ENCODE measurements at places on chromosomes 16 and 17.

DNA sequence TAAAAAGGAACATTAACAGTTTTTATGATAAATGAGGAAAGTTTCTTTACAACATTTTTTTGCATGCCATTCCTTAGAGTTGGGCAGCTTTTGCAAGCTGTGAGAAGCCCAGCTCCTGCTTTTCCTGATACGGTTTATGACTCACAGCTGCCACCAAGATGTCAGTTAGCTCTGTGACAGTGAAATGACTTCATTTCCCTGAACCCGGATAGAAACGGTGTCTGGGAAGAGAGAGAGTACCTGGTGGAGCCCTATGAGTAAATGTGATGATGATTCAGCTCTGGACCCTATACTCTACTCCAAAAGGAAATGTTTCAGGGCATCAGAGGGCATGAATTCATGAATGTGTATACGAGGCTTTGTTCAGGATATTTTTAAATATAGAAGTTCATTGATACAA is 366.3 kb upstream of the HSBP1 start:
- peak; percentile 27 for DNase-seq

DNA sequence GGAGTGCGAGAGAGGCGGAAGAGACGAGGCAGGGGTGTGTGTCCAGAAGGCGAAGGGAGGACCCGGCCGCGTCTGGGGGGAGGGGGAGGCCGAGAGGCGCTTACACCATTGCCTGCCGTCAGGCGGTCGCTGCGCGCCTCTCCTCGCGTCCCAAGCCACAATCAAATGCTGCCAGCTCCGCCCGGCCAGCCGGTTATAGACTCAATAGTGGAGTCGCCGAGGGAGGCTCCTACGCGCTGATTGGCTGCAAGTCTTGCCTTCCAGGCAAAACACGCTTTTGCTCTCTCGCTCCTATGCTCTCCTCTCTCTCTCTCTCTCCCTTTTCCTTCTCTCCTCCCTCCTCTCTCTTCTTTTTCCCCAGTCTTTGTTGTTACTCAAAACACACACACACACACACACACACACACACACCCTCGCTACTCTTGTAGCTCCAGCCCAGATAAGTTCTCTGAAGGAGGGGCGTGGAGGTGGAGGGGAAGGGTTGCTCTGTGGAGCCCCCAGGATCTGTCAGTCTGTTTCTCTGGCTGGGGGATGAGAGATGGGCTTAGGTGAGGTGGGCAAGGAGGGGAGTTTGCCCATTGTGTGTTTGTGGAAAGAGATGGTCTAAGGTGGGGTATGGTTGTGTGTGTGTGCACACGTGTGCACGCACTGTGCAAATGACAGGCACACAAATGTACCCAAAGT is at the start of gene DLX3:
TSS of gene DLX3 (minus strand) at position 170 of the 684 bp plus-strand sequence. CDS start 226 bp downstream, outside the sequence.
- no peak for DNase-seq

DNA sequence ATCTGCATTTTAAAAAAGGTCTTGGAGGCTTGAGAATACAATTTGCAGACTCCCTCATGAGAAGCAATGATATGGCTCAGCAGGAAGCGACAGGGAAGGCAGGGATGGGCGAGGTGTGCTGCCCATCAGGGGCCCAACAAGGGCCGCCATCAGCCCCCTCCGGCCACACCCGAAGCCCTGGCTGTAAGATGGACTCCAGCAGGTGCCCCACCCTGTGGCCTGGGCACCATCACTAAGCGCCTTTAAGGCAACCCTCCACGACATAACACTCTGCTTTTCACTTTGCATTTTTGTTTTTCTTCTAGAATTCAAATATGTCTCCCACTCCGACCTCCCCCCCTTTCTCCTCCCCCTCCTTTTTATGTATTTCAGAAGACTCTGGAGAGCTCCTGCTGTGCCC is 52.2 kb upstream of the RCVRN start:
- DNase-seq = no peak

GRCh38 chr16:59964232-59964924 is 1230.3 kb upstream of the GOT2 start:
- DNase-seq = no peak

DNA sequence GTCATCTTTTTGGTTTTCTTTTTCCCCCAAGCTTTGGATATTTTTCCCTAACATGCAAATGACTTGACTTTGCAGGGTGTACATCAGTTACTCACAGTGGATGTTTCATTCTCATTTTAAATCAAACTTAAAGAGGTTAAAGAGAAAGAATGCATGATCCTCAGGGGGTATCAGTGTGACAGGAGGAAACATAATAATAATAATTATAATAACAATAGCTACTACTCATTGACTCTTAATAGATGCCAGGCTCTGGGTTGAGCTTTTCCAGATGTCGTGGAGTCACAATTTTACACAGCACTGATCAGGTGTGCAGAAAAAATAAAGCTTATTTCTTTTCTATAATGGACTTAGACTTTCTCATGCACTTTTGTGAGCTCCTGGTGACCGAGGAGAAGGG is 157.2 kb upstream of the CACNG3 start:
- DNase-seq = no peak

DNA sequence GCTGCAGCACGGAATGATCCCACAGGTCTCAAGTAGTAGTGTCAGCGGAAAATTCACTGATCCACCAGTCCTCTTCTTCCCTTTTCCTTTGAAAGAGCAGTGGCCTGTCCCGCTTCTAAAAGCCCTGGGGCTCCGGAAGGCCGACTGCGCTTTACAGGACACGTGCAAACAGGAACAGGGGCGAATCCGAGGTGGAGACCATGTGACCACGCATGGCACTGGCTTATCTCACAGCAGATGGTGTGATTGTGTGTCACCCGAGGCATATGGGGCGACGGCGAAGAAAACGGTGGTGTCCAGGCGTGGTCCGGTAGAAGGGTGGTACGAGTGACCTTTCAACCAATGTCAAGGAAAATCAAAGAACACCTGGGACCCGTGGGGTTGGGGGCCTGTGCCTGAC is 12.0 kb upstream of the KCNJ18 start:
- DNase-seq = no peak

DNA sequence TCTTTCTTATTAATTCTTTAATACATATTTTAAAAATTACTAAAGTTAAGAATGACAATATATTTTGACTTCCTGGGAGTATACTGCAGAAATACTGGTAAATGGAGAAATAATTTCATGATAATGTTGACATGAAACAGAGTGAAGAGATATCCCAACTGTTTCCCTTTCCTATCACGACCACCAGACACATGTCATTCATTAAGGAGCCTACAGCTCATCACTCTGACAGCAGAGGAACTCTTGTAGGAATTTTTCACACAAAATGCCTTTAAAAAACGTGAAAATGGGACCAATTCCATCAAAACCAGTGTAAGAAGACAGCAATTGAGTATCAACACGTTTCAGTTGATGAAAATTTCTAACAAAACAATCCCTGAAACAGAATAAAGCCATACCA is 172.9 kb upstream of the CPHXL start:
- no peak for DNase-seq

GRCh38 chr16:87918338-87918737 is 18.0 kb downstream of the CA5A start:
- no peak for DNase-seq

- peak; percentile 31 for DNase-seq
Observed at GRCh38 chr17:49703557-49704277, 4.0 kb downstream of the SLC35B1 start.

DNA sequence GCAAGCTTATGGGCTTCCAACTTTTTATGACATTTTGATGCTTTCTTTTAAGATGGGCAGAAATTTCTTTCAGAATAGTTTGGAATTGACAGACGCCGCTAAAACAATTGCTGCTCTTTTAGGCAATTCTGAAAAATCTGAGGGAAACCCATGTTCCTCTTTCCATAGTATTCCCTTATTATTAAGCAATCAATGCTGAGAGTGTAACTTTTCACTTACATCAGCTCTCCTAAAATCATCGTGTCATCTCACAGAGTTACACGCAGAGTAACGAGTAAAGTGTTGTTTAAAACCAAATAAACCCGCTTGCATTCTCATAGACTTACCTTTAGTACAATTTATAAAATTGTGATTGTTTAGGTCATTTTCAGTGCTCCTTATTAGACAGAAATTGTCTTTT is 150.6 kb downstream of the MAF start:
- no peak for DNase-seq

GRCh38 chr16:48617104-48617705 is 7.2 kb upstream of the N4BP1 start:
- DNase-seq = no peak

DNA sequence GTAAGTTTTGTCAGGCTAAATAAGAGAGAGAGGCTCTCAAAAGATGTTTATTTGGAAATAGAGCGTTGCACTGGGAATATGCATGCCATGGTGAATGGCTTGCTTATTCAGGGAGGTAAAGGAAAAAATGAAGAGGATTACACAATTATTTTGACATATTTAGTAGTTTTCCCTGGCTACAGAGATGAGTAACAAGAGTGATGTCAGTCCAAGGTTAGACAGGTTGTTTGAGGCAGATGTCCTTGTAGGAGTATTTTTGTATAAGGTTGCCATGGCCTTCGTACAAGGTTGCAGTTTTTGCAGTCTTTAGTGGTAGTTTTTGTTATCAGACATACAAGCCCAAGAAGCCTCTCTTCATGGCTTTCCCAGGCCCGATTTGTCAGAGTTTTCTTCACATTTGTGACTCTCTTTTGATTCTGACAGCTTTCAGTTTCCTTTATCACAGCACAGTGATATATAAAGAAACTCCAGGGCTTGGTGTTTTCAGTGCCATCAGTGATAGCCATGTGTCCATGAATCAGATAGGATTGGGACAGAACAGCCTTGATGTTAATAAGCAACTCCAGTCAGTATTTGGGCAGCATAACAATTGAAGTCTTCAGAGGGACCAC is 18.7 kb upstream of the LGALS9 start:
- DNase-seq = no peak

GRCh38 chr17:75367312-75367711 is 38.2 kb downstream of the GRB2 start:
- DNase-seq = no peak

- peak; percentile 22 for DNase-seq
Observed at GRCh38 chr16:89289428-89290395, 72.2 kb downstream of the ZNF778 start.

DNA sequence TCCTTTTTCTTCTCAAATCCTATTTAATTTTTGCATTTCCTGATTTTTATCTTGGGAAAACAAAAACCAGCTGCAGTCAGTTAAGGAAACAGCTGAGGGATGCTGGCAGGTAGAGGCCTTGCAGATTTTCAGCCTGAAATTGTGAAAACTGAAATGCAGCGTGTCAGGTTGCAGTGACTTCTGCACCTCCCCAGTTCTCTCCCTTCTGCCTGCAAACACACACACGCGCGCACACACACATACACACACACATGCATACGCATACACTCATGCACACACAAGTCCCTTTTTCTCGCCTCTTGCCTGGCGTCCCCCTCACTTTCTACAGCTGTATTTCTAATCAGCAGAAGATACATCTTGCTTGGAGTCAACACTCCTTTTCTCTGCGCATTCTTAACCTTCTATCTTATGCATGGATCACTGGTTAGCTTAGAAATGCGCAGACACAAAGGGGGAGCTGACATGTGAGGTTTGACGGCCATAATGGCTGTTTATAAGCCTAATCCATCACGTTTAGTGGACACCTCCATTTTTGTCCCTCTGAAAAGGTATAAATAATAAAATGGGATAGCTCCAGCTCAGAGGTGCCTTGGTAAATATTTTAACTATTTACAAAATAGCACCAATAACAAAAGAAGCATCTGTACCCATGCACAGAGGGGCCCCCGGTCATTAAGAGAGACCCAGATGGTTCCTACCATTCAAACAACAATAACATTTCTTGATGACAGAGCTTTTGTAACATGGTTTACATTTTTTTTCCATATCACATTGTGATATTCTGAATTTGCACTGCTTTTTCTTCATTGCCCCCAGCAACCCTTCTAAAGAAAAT is 392.1 kb upstream of the SALL1 start:
- no peak for DNase-seq

- no peak for DNase-seq
Observed at GRCh38 chr17:41932816-41933389, 2.5 kb downstream of the ODAD4 start.

DNA sequence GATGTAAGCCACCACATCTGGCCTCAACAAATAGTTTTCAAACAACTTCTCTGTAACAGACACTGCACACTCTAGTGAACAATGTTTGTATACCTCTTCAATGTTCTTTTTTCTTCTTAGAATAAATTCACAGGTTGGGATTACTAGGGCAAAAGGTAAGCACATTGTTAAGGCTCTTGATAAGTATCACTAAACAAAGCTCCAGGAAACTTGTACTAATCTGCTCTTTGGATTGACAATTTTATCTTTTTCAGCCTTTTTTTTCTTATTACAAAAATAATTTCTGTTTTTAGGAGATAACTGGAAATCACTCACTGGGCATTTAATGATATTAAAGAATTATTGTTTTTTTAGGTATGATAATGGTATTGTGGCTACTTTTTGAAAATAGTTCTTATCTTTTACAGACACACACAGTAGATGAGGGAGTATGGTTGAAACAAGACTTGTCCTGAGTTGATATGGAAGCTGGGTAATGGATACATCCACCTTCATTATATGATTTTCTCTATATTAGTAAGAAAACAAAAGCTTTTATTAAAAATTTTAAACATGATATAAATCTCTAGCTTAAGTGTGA is 7.7 kb upstream of the MPRIP start:
- no peak for DNase-seq

GRCh38 chr17:75270218-75270965 is 639 bp downstream of the MIF4GD start:
- DNase-seq = peak; percentile 41
